Pulmonary artery endothelial cell (primary cell): ENCODE measurements at places on chromosomes 16 and 17. TPM values are rescaled to one million over a fixed set of nuclear protein-coding genes. Genes with fewer than 3 reads are reported as not detected.
A peak's percentile ranks its signal among the peaks of the same experiment; 100 is the strongest.

DNA sequence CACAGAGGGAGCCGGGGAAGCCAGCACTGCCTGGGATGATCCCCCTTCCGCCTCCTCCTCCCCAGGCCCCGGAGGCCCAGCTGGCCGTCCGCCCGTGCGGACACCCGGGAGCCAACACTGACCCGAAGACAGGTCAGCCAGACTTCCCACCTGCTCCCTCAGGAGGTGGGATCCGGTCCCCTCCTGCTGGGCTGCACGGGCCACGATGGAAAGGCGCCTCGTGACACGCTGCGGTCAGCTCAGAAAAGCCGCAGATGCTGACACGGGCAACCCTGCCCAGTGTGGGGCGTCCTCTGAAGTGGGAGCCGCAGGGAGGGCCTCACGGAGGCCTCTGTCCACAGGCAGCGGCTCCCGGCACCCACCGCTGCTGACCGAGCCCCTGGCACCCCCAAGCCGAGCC, 49.3 kb downstream of the CBFA2T3 start:
- no peak for DNase-seq

- DNase-seq, result no peak
Observed at GRCh38 chr16:67030221-67030962, 1.4 kb downstream of the CBFB start.

GRCh38 chr17:57653279-57653678, 91.8 kb downstream of the CCDC182 start:
- no peak for DNase-seq

DNA sequence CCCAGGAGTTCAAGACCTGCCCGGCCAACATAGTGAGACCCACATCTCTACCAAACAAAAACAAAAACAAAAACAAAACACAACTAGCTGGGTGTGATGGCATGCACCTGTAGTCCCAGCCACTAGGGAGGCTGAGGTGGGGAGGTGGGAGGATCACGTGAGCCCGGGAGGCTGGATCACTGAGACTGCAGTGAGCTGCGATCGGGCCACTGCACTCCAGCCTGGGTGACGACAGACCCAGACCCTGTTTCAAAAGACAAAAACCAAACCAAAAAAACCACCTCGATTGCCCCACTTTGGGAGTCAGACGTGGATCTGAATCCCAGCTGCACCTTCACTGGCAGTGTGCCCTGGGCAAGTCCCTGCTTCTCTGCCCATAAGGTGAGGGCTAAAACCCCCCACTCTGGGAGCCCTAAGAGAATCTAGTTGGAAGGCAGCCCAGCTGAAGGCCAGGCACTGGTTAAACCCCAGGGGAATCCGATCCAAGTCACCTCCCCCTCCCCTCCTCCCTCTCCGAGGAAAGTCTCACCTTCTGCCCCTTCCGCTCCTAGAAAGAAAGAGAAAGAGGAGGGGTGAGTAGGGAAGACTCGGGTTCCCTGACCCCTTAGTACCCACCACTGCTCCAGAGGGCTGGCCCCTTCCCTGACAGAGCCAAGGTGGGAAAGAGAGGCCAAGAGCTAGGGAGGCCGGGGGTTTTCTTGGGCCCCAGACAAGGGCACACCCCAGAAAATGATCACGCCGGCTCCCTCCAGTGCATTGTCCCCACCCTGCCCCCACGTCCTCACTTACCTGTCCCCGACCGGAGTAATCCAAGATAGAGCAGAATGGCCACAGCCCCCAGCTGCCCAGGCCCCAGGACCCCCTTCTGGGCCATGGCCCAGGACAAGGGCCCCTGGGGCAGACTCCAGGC, 647 bp downstream of the PRSS8 start:
- no peak for DNase-seq

- no peak for DNase-seq
Observed at GRCh38 chr16:83971165-83972130, 3.4 kb downstream of the NECAB2 start.

GRCh38 chr16:977081-977701, 4.4 kb upstream of the SOX8 start:
- DNase-seq, result no peak

DNA sequence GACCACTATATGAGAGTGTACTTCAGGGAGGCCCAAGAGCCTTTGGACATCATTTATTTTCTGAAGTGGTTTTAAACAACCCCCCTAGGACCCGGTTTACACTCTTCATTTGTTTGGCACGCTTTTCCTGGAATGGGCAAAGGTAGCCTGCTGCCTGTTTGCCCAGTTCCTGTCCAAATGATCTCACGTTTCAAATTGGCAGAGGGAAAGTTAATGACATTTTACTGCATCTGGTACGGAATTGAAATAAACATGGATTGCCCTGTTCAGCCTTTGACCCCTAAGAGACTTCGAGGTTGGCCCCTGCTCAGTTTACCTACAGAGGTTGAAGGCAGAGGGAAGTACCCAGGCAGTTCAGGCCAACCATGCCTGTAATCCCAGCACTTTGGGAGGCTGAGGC, 5.8 kb upstream of the RPRML start:
- peak; percentile 24 for DNase-seq

DNA sequence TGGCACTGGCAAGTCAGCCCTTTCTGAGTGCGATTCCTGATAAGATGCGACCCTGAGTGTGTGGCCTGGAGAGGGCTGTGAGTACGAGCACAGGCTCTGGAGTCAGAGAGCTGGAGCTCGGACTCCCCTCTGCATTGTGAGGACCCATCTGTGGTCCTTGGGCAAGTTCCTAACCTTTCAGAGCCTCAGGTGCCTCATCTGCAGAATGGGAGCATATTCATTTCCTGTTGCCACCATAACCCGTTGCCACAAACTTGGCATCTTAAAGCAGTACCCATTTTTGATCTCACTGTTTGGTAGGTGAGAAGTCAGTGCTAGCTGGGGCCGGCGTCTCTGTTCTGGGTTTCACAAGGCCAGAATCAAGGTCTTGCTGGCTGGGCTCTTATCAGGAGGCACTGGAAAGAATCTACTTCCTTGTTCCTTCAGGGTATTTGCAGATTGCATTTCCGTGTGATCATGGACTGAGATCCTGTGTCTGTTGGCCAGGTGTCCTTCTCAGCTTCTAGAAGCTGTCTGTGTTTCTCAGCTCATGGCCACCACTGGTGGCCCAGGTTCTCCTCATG, 20.2 kb downstream of the KNOP1 start:
- no peak for DNase-seq

DNA sequence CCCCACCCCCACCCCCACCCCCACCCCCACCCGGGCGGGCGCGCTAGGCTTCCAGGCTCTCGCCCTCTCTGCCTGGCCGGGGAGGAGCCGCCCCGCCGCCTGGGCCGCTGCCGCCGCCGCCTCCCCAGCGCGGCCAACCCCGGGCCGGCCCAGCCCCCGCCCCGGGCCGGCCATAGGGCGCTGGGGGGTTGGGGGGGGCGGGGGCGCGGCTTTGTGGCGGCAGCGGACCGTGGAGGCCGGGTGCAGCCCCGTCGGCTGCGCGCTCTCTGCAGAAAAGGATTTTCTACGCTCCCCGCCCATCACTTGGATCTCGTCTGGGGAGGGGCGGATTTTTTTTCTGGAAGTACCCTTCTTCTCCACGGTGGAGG, 230.9 kb downstream of the MRTFB start:
- DNase-seq, result no peak

- DNase-seq, result no peak
Observed at GRCh38 chr16:30901201-30902028, 5.0 kb downstream of the CTF1 start.

DNA sequence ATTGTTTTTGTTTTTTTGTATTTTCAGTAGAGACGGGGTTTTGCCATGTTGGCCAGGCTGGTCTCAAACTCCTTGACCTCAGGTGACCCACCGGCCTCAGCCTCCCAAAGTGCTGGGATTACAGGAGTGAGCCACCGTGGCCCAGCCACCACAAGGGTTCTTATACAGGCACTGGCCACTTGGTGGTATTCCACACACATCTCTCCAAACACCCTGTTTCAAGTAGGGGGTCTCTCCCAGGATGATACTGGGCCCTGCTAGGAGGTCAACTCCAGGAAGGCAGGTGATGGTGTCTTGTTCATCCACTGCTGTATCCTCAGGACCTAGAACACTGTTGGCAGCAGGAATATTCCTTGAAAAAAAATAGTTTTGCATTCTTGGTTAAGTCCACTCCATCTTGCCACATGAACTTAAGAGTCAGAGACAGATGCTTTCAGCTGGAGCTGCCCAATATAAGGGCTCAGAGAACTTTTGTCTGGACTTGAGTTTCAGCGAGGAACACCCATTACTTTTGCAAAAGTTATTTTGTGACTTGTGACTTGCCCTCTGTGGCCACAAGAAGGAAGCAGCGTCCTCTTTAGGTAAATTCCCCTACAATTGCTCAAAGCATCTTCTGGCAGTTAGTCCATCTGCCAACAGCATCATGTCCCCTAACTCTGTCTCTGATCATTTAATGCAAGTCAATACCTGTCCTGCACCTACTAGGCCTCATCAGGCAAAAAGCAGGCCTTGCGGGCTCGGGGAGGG, 7.4 kb upstream of the EEF2K start:
- DNase-seq, result no peak

DNA sequence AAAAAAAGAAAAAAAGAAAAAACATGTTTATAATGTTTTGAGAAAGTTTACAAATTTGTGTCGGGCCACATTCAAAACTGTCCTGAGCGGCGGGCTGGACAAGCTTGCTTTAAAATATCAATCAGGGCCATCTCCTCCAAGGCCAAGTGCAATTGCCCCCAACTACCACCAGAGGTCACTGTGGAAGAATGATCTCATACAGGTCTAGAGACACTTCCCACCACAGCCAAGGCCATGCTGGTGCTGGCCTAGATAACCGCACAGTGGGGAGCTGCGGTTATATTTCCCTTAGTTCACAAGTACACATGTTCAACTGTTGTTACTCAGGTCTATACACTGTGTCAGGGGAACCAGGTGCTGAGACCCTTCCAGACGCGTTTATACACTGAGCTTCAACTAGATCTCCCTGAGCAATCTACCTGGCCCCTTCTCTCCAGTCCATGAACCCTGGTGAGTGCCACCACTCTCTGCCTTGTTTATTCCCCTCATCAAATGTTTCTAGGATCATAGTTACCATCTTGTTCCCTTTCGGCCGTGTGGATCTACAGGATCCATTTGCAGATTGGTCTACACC, 83.8 kb upstream of the CCL2 start:
- peak; percentile 10 for DNase-seq

DNA sequence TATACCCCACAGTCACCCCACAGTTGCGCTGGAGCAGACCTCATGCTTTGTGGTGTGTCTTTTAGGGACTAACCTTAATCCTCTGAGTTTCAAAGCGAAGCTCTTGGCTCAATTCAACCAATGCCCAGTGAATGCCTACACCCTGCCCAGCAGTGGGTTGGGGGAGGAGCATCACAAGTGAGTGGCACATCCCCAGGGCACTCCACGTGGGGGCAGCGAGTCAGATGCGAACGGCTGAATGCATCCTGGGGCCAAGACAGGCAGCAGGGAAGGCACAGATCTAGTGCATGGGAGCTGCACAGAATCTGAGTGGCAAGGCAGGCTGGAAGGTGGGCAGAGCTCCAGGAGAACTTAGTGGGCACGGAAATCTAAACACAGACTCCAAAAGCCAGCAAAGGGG, 39.2 kb downstream of the IFT140 start:
- no peak for DNase-seq

- no peak for DNase-seq
Observed at GRCh38 chr17:39702901-39703893, 3.3 kb downstream of the ERBB2 start.

Gene MEOX1
- total RNA-seq, result not detected in 2 replicates

Gene SOX15
- total RNA-seq, result 0.07 TPM in 1 of 2 replicates, not detected in the other

Gene SNF8
- 140 and 169 TPM in 2 replicates for total RNA-seq

Gene BANP
- 16.4 and 57.0 TPM in 2 replicates for total RNA-seq

Gene TNFRSF13B
- not detected in 2 replicates for total RNA-seq
